ENCODE measurements at places on chromosomes 16 and 17. TPM values are rescaled to one million over a fixed set of nuclear protein-coding genes. Genes with fewer than 3 reads are reported as not detected.

GRCh38 chr16:84614623-84614967, 3.3 kb downstream of the COTL1 start:
- DNase-seq = no peak
- no peaks in the 10 kb centered on the region for H3K36me3 ChIP-seq
- H3K4me1 ChIP-seq = peaks cover 28% of the 10 kb centered on the region
- H3K27me3 ChIP-seq = no peaks in the 10 kb centered on the region

The MPP3 gene
- 36.2 TPM for total RNA-seq

- H3K27ac ChIP-seq = no peak overlapping the region
- H3K27me3 ChIP-seq = no peaks in the 10 kb centered on the region
- no peak for DNase-seq
- H3K4me1 ChIP-seq = no peaks in the 10 kb centered on the region
- no peaks in the 10 kb centered on the region for H3K36me3 ChIP-seq
- no peak overlapping the region for H3K4me3 ChIP-seq
Measured at GRCh38 chr17:79586131-79586530, 24.7 kb downstream of the RBFOX3 start.

- H3K36me3 ChIP-seq = no peaks in the 10 kb centered on the region
- DNase-seq = no peak
- H3K4me3 ChIP-seq = no peak overlapping the region
- H3K27ac ChIP-seq = no peak overlapping the region
- no peaks in the 10 kb centered on the region for H3K4me1 ChIP-seq
Measured at GRCh38 chr17:65817951-65818350, 256.5 kb upstream of the AXIN2 start.

The CCL8 gene
- 0.52 TPM for total RNA-seq

The FSCN2 gene
- 0.74 TPM for total RNA-seq

Data from right atrium auricular region (tissue), 2 donors.